ENCODE measurements at places on chromosomes 5 and 9.
A peak's percentile ranks its signal among the peaks of the same experiment; 100 is the strongest.

GRCh38 chr9:127971357-127972235 lies 9.2 kb downstream of the EEIG1 start:
- no peak for DNase-seq

DNA sequence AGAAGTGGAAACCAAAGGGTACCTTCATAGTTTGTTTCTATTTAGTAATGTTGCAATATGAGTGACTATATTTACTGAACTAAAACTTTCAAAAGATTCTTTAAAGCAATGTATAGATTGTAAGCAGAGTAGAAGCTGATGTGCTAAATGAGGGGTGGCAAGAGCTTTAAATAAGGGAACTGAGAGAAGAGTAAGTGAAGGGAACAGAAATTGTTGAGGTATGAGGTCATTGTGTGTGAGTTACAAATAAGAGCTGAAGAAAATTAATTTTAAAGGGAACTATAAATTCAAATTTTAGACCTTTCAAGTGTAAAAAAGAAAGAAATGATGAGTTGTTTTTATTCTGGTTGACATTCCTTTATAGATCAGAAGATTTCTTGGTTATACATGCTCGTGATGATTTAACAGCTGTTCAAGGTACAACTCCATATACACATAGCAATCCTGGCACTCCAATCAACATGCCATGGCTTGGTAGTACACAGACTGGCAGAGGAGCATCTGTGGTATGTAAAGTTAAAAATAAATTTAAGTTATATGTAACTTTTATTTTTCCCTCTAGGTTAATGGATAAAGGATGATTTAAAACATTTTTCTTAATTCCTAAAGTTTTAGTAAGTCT lies 135.1 kb upstream of the TNFAIP8 start:
- no peak for DNase-seq

- no peak for DNase-seq
These were observed 87.6 kb downstream of the S1PR3 start for GRCh38 chr9:89078860-89079259.

- no peak for DNase-seq
These were observed 307.4 kb downstream of the CSNK1G3 start for GRCh38 chr5:123819386-123819785.

DNA sequence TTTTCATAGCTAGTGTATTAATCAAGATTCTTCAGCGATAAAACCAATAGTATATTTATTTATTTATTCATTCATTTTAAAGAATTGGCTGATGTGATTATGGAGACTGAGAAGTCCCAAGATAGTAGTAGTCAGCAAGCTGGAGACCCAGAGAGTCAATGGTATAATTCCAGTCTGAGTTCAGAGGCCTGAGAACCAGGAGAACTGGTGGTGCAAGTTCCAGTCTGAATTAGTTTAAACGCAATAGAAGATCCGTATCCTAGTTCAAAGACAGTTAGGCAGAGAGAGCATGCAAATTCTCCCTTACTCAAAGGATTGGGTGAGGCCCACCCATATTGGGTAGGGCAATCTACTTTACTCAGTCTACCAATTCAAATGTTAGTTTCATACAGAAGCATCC lies 364.2 kb upstream of the RPS23 start:
- no peak for DNase-seq

GRCh38 chr5:135392256-135392655 lies 6.8 kb downstream of the MACROH2A1 start:
- DNase-seq: no peak

GRCh38 chr5:10372726-10373709 lies 19.5 kb downstream of the MARCHF6 start:
- no peak for DNase-seq

DNA sequence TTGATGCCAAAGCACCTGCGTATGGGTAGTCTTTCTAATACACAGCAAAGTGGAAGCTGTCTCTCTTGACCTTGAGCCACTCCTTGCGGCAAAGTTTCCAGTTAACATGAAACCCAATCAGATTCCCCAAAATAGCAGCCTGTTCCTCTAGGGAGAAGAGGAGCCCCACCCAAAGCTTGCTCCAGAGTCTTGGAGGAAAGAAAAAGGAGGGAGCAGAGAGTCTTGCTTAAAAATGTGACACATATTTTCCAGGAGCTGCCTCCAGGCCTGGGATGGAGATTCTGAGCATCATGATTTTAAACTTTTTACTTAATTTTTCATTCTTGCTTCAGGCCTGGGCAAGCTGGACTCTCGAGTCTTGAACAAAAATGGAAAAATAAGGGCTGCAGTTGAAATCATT lies 223.5 kb upstream of the TNC start:
- DNase-seq: no peak

DNA sequence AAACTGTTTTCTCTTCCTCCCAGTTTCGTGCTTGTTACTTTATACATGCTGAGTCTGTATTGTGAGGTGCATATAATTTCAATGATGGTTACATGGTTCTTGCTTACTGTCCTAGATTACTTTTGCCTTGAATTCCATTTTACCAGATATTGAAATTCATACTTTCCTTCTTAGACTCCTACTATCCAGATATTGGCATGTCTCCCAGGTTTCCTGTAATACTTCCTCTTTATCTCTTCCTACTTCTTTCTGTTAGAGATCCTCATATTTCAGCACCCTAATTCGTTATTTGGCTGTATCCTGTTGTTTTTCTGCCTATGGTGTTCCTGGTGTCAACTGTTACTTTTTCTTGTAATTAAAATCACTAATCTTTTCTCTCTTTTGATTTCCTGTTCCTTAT lies 522.1 kb downstream of the CCDC171 start:
- DNase-seq: no peak

GRCh38 chr5:13276156-13276555 lies 668.3 kb downstream of the DNAH5 start:
- DNase-seq: no peak

DNA sequence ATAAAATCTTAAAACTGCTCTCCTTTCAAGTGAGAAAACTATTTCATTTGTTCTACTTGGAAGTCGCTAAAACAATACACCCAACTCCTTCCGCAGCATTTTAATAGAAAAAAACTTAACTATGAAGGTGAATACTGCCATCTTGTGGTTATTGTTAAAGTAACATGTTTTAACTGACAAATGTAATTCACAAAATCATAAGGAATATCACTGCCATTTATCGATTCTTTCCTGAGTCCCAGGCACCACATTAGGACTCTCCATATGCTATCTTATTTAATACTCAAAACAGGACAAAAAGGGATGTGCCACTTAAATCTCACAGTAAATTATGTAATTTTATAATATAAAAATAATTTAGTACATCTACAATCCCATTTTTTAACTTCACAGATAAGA lies 130.5 kb upstream of the ITGA1 start:
- peak; percentile 44 for DNase-seq

DNA sequence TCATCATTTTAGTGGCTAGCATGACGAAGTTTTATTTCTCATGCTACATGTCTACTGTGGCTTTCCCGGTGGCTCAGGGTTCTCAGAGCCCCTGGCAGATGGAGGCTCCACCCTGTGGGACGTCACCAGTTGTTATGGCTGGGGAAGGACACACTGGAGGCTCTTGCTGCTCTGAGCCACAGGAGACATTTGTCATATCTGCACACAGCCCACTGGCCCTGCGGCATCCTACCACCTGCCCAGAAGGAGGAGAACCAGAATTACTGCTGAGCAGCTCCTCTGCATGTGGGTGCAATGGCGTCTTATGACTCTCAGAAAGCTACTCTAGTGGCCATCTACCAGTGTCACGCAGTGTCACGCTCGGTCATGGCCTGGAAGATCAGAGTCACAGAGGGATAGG lies 6.6 kb downstream of the OR13J1 start:
- DNase-seq: no peak

DNA sequence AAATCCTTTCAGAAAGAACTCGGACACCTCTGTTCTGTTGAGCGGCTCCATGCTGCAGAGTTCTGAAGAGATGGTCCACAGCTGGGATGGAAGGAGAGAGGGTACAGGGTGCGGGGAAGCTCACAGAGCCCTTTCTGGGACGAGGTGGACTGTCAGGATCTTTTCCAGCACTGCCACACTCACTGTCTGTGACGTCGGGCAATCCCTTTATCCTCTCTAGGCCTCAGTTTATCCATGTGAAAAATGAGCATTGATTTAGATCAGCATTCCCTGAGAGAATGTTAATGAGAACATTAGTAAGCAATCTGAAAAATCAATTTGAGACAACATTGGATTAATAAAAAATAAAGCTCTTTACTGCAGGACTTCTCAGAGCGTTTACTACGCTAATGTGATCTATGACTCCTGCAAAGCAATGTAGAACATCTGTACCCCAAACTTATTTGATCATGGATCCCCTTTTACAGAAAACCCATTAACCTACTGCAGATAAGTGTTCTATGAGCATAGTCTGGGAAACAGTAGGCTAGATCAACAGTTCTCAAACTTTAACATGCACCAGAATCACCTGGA lies at the start of gene OR13J1:
Gene OR13J1 (minus strand): TSS at position 51 of the 573 bp plus-strand sequence. CDS start 0 bp downstream, at position 51.
- no peak for DNase-seq
